ENCODE measurements at places on chromosomes 12 and 14.
A peak's percentile ranks its signal among the peaks of the same experiment; 100 is the strongest.

- no peak overlapping the region for H3K4me3 ChIP-seq
- H3K27ac ChIP-seq = no peak overlapping the region
- H3K36me3 ChIP-seq = no peaks in the 10 kb centered on the region
- H3K27me3 ChIP-seq = no peaks in the 10 kb centered on the region
- no peak for DNase-seq
Measured at GRCh38 chr12:27493260-27493940, 30.6 kb upstream of the PPFIBP1 start.

- H3K4me3 ChIP-seq = no peak overlapping the region
- H3K4me1 ChIP-seq = no peaks in the 10 kb centered on the region
- no peaks in the 10 kb centered on the region for H3K36me3 ChIP-seq
- H3K27ac ChIP-seq = no peak overlapping the region
Measured at GRCh38 chr12:105874121-105874520, 264.6 kb downstream of the NUAK1 start.

GRCh38 chr14:52329678-52330369, 15.7 kb downstream of the PTGER2 start:
- no peak for DNase-seq
- no peaks in the 10 kb centered on the region for H3K36me3 ChIP-seq
- no peak overlapping the region for H3K27ac ChIP-seq
- no peaks in the 10 kb centered on the region for H3K27me3 ChIP-seq
- no peak overlapping the region for H3K4me3 ChIP-seq

- no peak overlapping the region for H3K4me3 ChIP-seq
- H3K4me1 ChIP-seq = peaks cover 36% of the 10 kb centered on the region
- H3K27ac ChIP-seq = peak overlapping the region; percentile 74
- no peak for DNase-seq
- H3K27me3 ChIP-seq = no peaks in the 10 kb centered on the region
Measured at GRCh38 chr12:108694812-108695278, 36.5 kb downstream of the CORO1C start.

GRCh38 chr12:93226361-93226760, 151.4 kb upstream of the NUDT4 start:
- H3K4me3 ChIP-seq = no peak overlapping the region
- H3K27me3 ChIP-seq = no peaks in the 10 kb centered on the region
- DNase-seq = no peak
- no peak overlapping the region for H3K27ac ChIP-seq
- H3K36me3 ChIP-seq = no peaks in the 10 kb centered on the region

DNA sequence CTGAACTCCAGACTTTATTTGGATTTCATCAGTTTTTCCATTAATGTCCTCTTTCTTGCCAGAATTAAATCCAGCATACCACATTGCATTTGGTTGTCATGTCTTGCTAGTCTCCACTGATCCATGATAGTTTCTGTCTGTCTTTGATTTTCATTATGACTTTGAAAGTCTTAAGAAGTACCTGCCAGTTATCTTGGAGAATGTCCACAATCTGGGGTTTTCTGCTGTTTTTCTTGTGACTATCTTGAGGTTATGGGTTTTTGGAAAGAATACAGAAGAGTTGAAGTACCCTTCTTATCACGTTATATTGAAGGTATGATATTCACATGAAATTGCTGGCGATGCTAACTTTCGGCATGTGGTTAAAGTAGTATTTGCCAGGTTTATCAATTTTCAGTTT, 282.3 kb upstream of the PRICKLE1 start:
- no peak for DNase-seq
- H3K36me3 ChIP-seq = no peaks in the 10 kb centered on the region
- H3K4me1 ChIP-seq = no peaks in the 10 kb centered on the region

- H3K4me1 ChIP-seq = peaks cover 3% of the 10 kb centered on the region
- no peaks in the 10 kb centered on the region for H3K27me3 ChIP-seq
- no peak overlapping the region for H3K4me3 ChIP-seq
- no peak overlapping the region for H3K27ac ChIP-seq
- peak; percentile 63 for DNase-seq
Measured at GRCh38 chr14:34300882-34301734, 160.9 kb downstream of the SPTSSA start.

DNA sequence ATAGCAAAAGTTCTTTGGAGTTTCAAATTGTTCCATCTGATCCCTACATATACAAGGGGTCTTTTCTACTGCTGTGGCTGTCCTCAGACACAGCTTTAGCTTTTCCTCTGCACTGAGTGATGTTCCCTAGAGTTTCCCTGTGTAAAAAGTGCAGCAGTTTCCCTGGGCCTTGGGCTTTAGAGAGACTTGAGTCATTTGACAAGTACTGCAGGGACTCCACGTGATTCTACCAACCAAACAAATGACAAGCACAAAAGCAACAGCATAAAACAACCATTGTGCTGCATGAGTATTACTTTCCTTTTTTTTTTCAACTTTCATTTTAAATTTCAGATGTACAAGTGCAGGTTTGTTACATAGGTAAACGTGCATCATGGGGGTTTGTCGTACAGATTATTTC, 272.8 kb downstream of the PDZRN4 start:
- H3K4me3 ChIP-seq = no peak overlapping the region
- no peaks in the 10 kb centered on the region for H3K27me3 ChIP-seq
- no peaks in the 10 kb centered on the region for H3K36me3 ChIP-seq
- no peak for DNase-seq

All from lung (tissue), 17 donors.